Left lung (tissue), 14 donors: ENCODE measurements at places on chromosomes 4 and X. TPM values are rescaled to one million over a fixed set of nuclear protein-coding genes. Genes with fewer than 3 reads are reported as not detected.

- DNase-seq: peak; percentile 32
Measured at GRCh38 chr4:26753617-26754016, 107.0 kb upstream of the STIM2 start.

The HMGN5 gene
- 25.4 TPM for polyA plus RNA-seq

- no peak for DNase-seq
Measured at GRCh38 chr4:144861471-144861870, 215.5 kb downstream of the HHIP start.

DNA sequence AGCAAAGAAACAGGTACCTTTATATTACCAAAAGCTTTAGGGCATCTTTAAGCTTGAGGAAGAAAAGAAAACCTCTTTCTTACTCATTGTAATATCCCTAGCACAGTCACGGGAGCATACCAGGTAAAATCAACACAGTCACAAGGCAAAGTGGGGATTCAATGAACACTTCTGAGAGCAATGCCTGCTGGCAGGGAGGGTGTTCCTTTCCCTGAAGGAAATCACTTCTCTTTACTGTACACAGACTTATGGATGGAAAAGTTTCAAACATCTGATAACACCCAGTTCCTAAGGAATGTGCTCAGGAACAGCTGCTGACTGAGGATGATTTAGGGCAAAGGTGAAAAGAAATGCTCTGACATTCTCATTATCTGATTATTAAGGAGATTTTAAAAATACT, 94.8 kb downstream of the MAML3 start:
- DNase-seq: no peak

- no peak for DNase-seq
Measured at GRCh38 chr4:71729856-71730255, 54.0 kb downstream of the GC start.

DNA sequence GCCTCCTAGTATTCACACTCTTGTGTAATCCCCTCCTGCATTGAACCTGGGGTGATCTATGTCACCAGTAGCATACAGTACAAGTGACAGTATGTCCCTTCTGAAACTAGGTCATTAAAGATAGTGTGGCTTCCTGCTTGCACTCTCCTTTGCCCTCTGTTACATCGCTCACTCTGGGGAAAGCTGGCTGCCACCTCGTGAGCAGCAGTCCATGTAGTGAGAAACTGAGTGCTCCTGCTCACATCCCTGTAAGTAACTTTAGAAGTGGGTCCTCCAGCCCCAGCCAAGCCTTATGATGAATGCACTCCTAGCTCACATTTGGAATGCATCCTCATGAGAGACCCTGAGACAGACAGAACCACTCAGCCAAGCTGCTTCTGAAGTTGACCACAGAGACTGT, 89.8 kb upstream of the TNIP3 start:
- no peak for DNase-seq
